ENCODE measurements at places on chromosomes 6 and 20. TPM values are rescaled to one million over a fixed set of nuclear protein-coding genes. Genes with fewer than 3 reads are reported as not detected.

CEP250 gene
- 38.3 TPM for total RNA-seq

DNA sequence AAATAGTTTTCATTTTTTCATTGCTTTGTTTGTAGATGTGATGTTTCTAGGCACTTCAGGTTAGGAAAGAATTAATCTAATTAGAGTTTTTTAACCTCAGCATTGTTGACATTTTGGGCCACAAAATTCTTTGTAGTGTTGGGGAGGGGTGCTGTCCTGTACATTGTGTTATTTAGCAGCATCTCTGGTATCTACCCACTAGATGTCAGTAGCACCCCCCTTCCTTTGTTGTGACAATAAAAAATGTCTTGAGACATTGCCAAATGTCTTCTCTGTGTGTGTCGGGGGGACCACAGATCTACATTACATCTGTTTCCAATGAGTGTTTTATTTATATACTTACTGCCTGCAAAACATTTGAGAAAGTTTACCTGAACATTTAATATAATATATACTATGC is 45.6 kb downstream of the EYA4 start:
- no peak overlapping the region for H3K4me3 ChIP-seq
- H3K27ac ChIP-seq = no peak overlapping the region
- H3K4me1 ChIP-seq = no peaks in the 10 kb centered on the region
- peak; percentile 27 for DNase-seq
- H3K36me3 ChIP-seq = no peaks in the 10 kb centered on the region

GRCh38 chr6:37283671-37284151 is 25.8 kb upstream of the TMEM217 start:
- no peaks in the 10 kb centered on the region for H3K27me3 ChIP-seq
- no peak for DNase-seq
- H3K36me3 ChIP-seq = peaks cover 47% of the 10 kb centered on the region
- H3K4me1 ChIP-seq = peaks cover 27% of the 10 kb centered on the region
- no peak overlapping the region for H3K27ac ChIP-seq
- no peak overlapping the region for H3K4me3 ChIP-seq

DNA sequence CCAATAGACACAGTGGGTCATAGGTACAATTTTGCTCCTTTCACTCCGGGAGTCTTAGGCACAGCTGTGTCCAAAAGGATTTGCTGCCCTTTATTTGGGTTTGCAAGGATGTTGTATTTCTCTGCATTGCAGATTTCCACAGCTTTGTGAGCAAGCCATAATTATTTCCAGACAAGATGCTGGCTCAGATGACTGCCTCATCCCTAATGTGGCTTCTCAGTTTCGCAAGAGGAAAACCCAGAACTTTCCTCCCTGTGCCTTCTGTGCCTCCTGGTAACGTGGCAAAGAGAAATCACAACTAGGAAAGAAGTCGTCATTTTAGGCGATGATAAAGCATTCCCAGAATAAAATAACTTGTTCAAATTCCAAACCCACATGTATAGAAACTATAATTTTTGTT is 33.7 kb downstream of the FAM50B start:
- H3K4me3 ChIP-seq = no peak overlapping the region
- H3K36me3 ChIP-seq = no peaks in the 10 kb centered on the region
- no peak overlapping the region for H3K27ac ChIP-seq

GRCh38 chr6:45966340-45966739 is 49.3 kb downstream of the CLIC5 start:
- H3K36me3 ChIP-seq = no peaks in the 10 kb centered on the region
- no peak overlapping the region for H3K4me3 ChIP-seq
- H3K4me1 ChIP-seq = no peaks in the 10 kb centered on the region
- DNase-seq = no peak

GRCh38 chr20:49811825-49812506 is 662 bp upstream of the SLC9A8 start:
- no peaks in the 10 kb centered on the region for H3K27me3 ChIP-seq
- peaks cover 2% of the 10 kb centered on the region for H3K36me3 ChIP-seq
- DNase-seq = peak; percentile 63
- peaks cover 7% of the 10 kb centered on the region for H3K4me1 ChIP-seq

- no peaks in the 10 kb centered on the region for H3K36me3 ChIP-seq
- no peaks in the 10 kb centered on the region for H3K27me3 ChIP-seq
- H3K4me1 ChIP-seq = no peaks in the 10 kb centered on the region
- H3K4me3 ChIP-seq = peak overlapping the region; percentile 54
- peak overlapping the region; percentile 62 for H3K27ac ChIP-seq
- DNase-seq = peak; percentile 26
These were observed 107.5 kb upstream of the PRSS16 start for GRCh38 chr6:27139756-27140579.

- peak overlapping the region; percentile 58 for H3K4me3 ChIP-seq
- H3K4me1 ChIP-seq = peaks cover 10% of the 10 kb centered on the region
- 0 out of 2 replicates have a peak, but pooled peaks cover 3% of the 10 kb centered on the region for H3K36me3 ChIP-seq
These were observed 402 bp downstream of the ZBTB12 start for GRCh38 chr6:31901415-31901952.

- H3K27ac ChIP-seq = no peak overlapping the region
- H3K4me1 ChIP-seq = no peaks in the 10 kb centered on the region
- H3K36me3 ChIP-seq = 0 out of 2 replicates have a peak, but pooled peaks cover 2% of the 10 kb centered on the region
These were observed 119.2 kb downstream of the TOX2 start for GRCh38 chr20:44033873-44034272.

- peak overlapping the region; percentile 93 for H3K27ac ChIP-seq
- peak; percentile 60 for DNase-seq
- peaks cover 19% of the 10 kb centered on the region for H3K4me1 ChIP-seq
- H3K36me3 ChIP-seq = peaks cover 7% of the 10 kb centered on the region
- no peaks in the 10 kb centered on the region for H3K27me3 ChIP-seq
These were observed 1.3 kb downstream of the C20orf144 start for GRCh38 chr20:33663161-33664084.

All from IMR-90 (cell line).